ENCODE measurements at places on chromosomes 1 and 21.

DNA sequence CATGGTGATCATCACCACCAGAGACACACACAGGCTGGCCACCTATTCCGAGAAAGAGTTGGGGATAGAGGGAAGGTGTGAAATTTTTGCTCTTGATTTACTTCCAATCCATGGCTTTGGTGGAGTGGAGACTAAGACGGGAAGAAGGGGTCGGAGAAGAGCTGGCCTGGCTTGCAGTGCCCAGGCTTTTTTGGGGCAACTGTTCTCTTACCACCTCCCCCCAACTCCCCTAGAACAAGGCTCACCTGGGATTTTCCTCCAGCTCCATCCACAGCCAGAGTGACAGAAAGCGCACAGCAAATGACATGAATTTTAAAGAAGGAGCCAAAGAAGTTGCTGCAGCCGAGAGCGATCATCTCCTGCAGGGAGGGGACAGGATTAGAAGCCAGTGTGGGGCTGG, 16.0 kb downstream of the SLC26A9 start:
- peak; percentile 73 for DNase-seq

DNA sequence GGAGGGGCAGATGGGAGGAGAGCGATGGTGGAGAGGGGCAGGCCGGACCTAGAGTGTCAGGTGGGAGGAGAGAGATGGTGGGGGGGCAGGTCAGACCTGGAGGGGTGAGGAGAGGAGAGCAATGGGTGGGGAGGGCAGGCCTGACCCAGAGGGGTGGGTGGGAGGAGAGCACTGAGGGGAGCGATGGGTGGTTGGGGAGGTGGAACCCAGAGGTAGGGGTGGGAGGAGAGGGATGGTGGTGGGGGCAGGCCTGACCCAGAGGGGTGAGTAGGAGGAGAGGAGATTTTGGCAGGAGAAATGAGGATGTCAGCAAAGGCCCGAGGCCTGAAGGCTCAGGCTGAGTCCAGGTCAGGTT, 157.3 kb upstream of the VAMP3 start:
- no peak for DNase-seq

DNA sequence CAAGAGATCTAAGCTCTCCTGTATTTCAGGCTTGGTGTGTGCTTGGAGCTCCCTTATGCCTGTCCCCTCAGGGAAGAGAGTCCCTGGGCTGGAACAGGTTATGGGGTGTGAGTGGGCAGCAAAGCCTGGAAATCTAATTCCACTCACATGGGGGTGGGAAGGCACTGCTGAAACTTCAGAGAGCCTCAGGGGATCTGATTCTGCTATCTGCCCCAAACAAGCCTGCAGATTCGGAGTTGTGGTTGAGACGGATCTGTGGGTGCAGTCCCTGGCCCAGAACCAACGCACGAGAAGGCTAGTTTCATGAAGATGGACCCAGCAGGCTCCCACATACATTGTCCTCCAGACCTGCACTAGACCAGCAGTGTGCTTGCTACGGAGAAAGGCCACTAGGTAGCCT, 2.9 kb downstream of the BLACAT1 start:
- DNase-seq = peak; percentile 38

DNA sequence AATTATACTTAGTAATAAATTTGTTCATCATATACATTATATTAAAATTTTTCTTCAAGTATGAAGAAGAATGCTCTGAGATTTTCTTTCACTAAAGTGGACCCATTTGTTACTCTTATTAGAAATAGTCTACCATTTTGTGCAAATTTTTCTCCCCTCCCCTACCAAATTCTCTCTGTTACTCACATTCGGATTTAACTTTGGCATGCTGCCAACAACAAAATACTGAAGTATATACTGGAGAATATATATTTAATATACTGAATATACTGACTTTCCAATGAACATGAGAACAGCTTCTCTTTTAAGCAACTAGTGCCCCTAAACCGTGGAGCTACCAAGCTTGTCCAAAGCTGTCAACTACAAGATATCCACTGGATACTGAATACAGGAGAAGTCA, 57.2 kb downstream of the CENPF start:
- no peak for DNase-seq

GRCh38 chr1:42788021-42788420, 3.2 kb downstream of the TMEM269 start:
- no peak for DNase-seq

GRCh38 chr1:211336161-211336560, 9.5 kb downstream of the TRAF5 start:
- no peak for DNase-seq

- no peak for DNase-seq
These were observed 639 bp upstream of the DNAJB4 start for GRCh38 chr1:78003882-78004718.

- DNase-seq = no peak
These were observed 96.9 kb upstream of the AKT3 start for GRCh38 chr1:243946946-243947345.

DNA sequence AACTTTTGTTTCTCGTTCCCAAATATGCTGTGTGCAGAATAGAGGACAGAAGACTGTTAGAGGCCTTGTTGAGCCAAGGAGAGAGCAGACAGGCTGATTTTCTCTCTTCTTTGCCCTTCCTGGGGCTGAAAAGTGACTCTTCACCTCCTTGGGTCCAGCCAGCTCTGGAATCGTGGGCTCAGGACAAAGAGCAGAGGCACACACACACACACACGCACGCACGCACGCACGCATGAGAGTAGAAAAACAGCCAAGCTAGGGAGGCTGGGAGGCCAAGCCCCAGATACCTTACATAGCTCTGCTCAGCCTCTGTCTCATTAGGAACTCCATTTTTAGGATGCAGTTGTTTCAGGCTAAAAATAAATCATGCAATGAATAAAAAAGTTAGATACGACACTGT, at the start of gene CASQ2:
CASQ2 (minus strand) TSS at position 166 of the 400 bp plus-strand sequence. CDS start 173 bp downstream, outside the sequence.
- DNase-seq = no peak

DNA sequence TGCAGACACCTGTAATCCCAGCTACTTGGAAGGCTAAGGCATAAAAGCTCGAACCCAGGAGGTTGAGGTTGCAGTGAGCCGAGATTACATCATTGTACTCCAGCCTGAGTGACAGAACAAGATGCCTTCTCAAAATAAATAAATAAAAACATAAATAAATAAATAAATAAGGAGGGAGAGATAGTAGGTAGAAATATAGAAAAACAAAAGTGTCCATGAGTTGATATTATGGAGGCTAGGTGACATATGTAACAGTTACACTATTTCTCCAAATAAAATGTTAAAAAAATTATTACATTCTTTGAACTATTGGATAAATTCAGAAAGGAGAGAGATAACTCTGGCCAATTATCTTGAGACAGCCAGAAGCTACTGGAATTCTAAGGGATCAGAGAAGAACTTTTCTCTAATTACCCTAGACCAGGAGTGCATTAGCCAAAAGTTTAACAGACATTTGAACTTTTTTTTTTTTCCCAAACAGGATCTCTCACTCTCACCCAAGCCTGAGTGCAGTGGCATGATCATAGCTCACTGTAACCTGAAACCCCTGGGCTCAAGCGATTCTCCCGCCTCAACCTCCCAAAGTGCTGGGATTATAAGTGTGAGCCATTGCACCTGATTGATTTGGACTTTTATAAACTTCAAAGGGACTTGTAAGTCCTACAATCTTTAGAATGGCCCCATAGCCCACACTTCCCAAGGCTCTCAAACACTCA, 17.6 kb downstream of the SYNJ1 start:
- no peak for DNase-seq

GRCh38 chr21:37915941-37916309, 332 bp downstream of the KCNJ6 start:
- peak; percentile 65 for DNase-seq
